Stimulated activated CD4-positive, alpha-beta T cell treated with anti-CD3 and anti-CD28 coated beads, TNF-alpha, amount 100 ng/mL, for 4 hours (primary cell): ENCODE measurements at places on chromosomes 6 and 20.

DNA sequence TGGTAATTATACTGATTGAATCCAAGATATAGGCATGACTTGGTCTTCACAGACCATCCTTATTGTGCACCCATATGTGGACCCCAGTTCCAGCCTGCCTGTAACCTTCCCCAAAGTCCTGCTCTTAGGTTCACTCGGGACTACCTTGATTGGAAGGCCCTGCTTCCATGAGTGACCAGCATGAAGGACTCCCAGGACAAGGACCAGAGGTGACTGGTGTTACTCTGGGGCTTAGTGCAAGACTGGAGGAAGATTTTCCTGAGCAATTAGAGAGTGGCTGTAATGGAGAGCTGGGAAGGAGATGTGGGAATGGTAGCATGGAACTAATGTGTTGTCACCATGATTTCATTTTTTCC lies 15.1 kb downstream of the BRD2 start:
- no peak for DNase-seq

GRCh38 chr6:112252571-112253497 lies 1.5 kb downstream of the LAMA4 start:
- DNase-seq: no peak

DNA sequence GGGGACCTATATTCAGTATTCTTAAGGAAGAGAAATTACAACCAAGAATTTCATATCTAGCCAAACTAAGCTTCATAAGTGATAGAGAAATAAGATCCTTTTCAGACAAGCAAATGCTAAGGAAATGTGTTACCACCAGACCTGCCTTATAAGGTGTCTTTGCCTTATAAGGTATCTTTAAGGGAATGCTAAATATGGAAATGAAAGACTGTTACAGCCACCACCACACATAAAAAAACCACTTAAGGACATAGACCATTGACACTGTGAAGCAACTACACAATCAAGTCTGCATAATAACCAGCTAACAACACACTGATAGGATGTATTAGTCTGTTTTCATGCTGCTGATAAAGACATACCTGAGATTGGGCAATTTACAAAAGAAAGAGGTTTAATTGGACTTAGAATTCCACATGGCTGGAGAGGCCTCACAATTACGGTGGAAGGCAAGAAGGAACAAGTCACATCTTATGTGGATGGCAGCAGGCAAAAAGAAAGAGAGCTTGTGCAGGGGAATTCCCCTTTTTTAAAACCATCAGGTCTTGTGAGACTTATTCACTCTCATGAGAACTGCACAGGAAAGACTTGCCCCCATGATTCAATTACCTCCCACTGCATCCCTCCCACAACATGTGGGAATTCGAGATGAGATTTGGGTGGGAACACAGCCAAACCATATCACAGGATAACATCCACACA lies 119.2 kb upstream of the LAMA2 start:
- no peak for DNase-seq

DNA sequence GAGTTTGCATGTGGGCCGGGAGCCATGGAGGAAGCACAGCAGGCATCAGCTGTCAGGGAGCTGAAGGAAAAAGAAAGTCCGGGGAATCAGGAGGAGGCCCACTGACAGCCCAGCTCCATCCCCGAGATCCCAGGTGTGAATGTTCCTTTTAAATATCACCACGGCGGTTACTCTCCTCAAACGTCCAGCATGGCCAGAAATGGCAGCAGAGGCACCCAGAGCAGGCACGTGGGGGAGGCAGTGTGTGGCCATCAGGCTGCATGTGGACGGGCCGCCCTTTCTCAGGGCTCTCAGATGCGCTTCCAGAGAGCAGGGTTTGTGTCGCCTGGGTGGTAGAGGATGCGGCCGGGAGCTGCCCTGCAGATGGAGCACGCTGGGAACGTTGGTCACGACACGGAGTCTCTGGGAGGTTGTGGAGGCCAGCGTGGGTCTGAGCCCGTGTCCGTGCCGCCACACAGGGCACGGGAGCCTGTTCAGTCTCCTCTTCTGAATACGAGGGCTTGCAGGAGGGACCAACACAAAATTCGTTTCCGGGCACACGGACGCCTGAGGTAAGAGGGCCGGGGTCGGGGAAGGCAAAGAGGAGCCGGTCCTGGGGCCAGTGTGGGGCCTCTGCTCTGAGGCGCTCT lies 45.3 kb upstream of the DACT2 start:
- no peak for DNase-seq

DNA sequence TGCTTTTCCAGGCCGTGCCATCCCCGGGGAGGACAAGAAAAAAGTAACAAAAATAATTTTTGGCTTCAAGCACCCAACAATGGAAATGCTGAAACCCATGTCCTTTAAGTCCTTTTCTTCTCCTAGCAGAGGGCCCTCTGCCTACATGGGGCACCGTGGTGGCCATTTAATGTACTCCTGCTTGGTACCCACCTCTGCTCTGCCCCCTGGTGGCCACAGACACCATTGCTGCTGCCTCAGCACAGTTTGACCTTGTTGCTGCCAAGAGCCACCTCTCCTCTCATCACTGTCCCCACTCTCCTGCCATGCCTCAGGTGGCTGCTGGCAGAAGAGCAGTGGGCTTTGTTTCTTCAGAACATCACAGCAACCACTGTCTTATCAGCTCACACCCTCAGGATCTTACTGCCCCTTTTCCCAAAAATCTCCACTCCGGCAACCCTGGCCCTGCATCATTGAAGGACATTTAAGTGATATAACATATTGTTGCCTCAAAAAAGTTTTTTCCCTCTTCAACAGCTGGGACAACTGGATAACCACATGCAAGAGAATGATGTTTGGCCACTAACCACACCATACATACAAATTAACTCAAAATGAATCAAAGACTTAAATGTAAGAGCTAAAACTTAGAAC lies 12.9 kb upstream of the ARMC2 start:
- DNase-seq: peak; percentile 68

DNA sequence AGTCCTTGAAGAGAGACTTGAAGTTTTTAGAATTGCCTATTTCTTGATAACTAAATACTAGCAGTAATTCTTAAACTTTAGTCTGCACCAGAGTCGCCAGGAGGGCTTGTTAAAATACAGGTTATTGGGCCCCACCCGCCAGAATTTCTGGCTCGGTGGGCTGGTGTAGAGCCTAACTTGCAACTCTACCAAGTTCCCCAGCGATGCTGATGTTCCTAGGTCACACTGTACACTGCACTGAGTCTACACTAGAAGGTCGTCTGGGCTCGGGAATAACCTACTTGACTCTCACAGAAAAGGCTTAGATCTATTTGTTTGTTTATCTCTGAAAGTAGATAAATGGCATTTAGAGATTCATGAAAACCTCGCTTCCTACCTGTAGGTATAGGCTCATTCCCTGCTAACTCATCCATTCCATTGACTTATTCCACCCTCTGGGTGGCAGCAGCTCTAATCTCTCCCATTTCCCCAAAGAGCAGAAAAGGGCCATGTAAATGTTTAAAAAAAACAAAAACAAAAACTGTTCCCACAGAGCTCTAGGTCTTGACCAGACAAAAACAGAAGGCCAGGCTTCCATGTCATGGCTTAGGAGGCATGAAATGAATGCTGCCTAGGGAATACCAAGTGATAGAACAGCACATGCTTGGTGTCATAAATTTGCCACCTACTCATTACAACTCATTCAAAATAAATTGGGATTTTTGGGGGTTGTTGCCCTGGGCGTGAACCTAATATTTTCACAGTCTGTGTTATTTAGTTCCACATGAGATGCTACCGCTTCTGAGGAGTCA lies 292.1 kb downstream of the ADGB start:
- no peak for DNase-seq

- no peak for DNase-seq
These were observed 90.1 kb upstream of the AFDN start for GRCh38 chr6:167736486-167737204.

DNA sequence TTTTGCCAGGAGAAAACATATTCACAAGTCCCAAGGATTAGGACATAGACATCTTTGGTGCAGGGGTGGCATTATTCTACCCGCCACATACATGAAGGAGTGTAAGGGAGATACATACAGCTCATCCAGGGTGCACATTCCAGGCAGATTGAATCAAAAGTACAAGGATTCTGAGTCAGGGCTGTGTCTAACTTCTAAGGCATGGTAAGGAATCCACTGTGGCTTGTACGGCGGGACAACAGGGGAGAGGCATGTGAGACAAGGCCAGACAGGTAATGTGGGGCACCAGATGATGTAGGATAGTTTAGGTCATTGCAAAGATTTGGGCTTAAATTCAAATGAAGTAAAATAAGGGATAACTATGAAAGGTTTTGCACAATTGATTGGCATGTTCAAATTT lies 780.9 kb downstream of the C6orf118 start:
- DNase-seq: no peak

- DNase-seq: no peak
These were observed 23.2 kb downstream of the HLA-A start for GRCh38 chr6:29965563-29965872.

GRCh38 chr6:115838216-115838615 lies 222.5 kb downstream of the FRK start:
- DNase-seq: no peak

DNA sequence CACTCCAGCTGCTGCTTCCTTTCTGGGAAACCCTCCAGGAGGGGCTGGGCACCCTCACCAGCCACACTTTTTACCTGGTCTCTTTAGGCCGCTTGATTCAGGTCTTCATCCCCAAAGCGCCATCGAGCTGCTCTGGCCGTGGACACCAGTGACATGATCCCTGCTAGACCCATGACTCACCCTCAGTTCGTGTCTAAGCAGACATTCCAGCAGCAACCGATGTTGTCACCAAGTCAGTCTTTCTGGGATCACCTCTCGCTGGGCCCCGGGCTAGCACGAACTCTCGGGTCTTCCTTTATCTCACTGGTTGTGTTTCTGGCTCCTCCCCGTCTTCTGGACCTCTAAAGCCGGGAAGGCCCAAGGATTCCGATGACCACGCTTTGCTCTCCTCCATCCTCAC lies 43.0 kb upstream of the GPR31 start:
- DNase-seq: no peak

DNA sequence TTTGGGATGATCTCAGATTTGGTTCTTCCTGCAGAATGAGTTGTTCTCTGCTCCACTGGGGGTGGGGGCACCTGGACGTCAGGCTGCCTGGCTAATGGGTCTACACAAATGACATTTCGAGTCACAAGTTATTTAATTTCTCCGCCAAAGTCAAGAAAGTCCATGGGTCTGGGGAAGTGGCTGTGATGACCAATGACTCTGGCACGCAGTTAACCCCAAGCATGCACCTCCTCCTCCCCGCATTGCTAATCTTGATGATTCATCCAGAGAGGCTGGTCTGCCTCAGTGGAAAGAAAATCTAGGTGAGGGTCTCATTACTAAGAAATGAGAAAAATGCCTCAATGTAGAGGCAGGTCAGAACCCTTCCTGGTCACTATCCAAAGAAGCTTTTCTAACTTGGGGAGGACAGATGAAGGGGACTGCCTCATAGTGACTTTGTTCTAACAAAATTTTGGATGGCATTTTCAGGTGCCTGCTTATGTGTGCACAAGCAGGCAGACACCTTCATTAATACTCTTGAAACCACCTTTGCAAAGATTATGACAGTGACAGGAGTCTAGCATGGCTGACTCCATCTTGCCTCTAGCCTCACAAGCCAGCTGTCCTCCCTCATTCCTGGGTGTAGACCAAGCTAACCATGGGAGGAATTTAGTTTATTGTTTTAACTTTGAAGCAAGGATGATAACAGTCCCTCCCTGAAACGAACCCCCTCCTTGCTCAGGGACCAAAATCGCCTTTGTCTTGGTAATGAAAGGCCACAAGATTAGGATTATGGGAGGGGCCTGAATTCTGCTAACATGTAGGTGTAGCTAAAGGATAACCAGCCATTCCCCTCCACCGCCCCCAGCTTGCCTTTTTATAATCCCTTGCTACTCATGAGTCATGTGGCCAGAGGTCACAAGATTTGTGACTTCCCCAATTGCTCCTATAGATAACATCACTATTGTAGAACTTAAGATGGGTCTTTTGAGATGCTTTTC lies 98.6 kb upstream of the MRPS10 start:
- DNase-seq: no peak

GRCh38 chr6:3751077-3751729 lies at the start of gene PXDC1:
Gene PXDC1, minus strand, starts transcription at chr6:3751713. Its CDS starts 182 bp downstream, at chr6:3751531.
- no peak for DNase-seq

- DNase-seq: no peak
These were observed 72.1 kb downstream of the MAP3K5 start for GRCh38 chr6:136720045-136720770.

- no peak for DNase-seq
These were observed 106.8 kb upstream of the ARMC2 start for GRCh38 chr6:108741331-108741989.

GRCh38 chr20:21398109-21399004 lies 1.0 kb upstream of the NKX2-4 start:
- no peak for DNase-seq

DNA sequence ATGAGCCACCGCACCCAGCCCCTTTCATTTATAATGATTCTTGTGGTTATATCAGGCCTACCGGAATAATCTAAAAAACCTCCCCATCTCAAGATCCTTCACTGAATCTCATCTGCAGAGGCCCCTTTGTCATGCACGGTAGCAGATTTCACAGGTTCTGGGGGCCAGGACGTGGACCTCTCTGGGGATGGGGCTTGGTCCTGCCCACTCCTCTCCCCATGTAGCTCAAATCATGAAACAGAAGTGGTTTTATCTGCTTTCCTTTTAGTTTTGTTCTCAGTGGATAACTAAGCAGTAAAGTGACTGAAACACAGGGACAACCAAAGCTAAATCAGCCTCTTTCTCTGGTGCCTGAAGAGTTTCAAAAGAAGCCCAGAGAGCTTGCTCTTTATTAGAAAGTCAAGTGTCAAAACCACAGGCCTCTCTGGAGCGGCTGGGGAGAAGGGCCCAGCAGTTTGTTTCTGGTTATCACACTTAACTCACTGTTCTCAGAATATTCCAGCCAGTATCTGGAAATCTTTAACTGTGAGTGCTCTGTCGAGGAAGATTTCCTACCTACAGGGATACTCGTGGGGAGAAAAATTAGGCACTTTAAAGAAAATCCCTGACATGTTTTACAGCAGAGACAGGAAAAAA lies 60.6 kb upstream of the FAM184A start:
- no peak for DNase-seq

- DNase-seq: no peak
These were observed 78.3 kb downstream of the FOXO3 start for GRCh38 chr6:108638993-108639392.

- no peak for DNase-seq
These were observed 124.2 kb downstream of the SLC24A3 start for GRCh38 chr20:19336631-19337030.

GRCh38 chr6:146545581-146545980 lies 1.9 kb downstream of the RAB32 start:
- no peak for DNase-seq

DNA sequence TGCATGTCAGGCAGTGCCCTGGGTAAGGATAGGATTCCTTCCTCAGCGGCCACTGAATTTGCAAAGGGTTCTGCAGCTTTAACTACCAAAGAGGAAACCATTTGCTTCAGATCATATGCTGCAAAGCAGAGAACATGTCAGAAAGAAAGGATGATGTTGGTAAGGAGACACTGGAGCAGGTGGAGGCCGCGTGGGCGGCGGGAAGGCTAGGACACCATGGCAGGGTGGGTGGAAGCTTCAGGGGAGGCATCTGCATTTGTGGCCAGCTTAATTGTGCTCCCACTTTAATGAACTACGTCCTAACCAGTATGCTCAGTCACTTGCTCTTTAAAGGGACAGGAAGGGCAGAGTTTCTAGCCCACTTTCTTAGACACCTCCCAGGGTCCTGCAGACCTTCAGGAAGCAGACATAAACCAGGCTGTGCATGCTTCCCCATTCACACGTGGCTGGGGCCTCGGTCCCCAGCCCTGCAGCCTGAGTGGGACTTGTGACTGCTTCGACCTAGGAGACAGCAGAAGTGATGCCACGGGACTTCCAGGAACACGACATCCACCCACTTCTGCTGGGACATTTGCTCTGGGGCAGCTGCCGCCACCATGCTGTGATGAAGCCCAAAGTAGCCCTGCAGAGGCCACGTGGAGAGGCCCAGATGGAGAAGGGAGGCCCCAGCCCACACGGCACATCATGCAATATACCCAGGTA lies 76.1 kb downstream of the GINS1 start:
- no peak for DNase-seq
